ENCODE measurements at places on chromosomes 6 and 20.

- peak; percentile 38 for DNase-seq
Observed at GRCh38 chr6:109073344-109074132, 21.1 kb downstream of the SESN1 start.

GRCh38 chr20:17339000-17339399 lies 112.2 kb downstream of the PCSK2 start:
- no peak for DNase-seq

GRCh38 chr20:62117658-62118057 lies 4.6 kb upstream of the LSM14B start:
- peak; percentile 69 for DNase-seq

DNA sequence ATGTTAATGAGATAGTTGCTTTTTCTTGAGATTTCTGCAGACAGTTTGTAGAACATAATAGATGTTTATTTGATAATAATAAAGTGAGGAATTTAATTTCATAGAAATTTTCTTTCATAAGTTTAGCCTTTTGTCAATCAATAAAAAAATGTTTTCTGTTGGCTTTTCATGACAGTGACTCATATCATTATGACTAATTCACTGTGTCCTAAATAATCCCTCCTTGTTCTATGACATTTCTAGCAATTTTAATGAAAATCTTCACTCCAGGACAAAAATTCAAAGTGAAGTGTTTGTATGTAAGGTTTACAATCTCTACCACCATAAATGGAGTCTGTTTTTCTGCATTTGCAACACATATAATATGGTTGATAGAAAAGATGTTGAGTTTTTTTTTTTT lies 109.9 kb downstream of the UTRN start:
- no peak for DNase-seq

GRCh38 chr6:99612551-99613408 lies 6.1 kb downstream of the PRDM13 start:
- no peak for DNase-seq

DNA sequence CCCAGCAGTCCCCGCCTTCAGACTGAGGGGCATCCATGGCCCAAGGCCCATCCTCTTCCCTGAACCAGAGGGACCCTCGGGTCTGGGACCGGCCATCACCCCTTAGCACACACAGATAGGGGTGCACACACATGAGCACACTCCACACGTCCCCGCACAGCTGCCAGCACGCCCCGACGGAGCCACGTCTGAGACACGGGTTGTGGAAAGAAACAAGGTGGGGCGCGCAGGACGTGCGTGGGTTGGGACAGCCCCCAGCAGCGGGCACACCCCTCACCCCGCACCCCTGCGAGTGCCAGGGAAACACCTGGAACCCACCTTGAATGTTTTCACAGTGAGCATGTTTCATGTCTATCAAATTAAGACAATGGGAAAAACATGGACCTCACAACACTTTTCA lies 6.4 kb downstream of the GATA5 start:
- DNase-seq, result no peak

- DNase-seq, result no peak
Observed at GRCh38 chr6:36677059-36677749, 1.3 kb upstream of the CDKN1A start.

DNA sequence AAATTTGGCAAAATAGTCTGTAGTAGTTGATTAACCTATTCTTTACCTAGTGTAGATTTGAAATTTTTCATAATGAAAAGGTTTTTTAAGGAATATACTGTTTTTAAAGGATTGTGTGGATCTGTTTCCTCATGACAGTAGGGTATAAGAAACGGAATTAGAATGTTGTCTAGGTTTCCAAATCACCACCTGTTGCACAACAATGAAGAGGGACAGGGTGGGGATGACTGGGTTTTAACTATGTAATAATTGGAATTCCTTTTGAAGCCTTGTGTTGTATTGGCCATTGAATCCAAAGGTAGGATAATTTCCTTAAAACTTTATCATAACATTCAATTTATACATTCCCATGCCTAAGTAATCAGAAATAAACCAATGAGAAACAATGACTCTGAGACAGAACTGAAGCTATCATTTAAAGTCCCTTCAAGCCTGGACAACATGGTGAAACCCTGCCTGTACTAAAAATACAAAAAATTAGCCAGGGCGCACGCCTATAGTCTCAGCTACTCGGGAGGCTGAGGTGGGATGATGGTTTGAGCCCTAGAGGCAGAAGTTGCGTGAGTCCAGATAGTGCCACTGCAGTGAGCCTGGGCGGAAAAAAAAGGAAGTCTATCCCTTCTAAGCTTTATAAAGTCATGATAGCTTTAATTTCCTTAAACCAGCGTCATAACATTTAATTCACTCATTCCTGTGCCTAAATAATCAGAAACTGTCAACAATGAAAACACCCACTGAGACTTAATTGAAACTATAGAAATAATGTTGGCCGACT lies 18.3 kb upstream of the SLC17A5 start:
- no peak for DNase-seq

DNA sequence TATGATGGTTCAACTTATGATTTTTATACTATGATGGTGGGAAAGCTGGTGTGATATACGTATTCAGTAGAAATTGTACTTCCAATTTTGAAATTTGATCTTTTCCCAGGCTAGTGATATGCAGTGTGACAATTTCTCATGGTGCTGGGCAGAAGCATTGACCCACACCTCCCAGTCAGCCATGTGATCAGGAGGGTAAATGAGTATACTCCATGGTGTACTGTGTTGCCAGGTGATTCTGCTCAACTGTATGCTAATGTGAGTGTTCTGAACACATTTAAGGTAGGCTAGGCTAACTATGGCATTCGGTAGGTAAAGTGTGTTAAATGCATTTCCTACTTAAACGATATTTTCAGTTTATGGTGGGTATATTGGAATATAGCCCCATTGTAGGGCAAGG lies 19.1 kb downstream of the PTPRA start:
- DNase-seq, result no peak

GRCh38 chr6:81788748-81789147 lies 36.3 kb upstream of the TENT5A start:
- no peak for DNase-seq

GRCh38 chr6:122715725-122716124 lies 63.8 kb upstream of the FABP7 start:
- no peak for DNase-seq

DNA sequence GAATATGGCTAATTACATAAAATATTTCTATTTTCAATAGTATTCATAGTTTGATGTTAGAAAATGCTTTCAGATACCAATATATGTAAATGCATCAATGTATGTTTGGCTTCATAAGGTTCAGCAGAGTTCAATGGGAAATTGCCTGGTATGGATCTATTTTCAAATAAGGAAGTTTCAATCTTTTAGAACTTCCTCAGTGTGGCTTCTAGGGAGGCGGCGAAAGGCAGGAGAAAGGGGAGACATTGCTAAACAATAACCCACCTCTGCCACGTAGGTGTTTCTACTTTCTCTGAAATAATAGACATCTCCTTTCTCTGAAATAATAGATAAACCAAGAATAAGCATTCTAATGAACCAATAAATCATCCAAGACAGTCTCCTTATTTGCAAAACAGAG lies 237.7 kb upstream of the RAB32 start:
- DNase-seq, result no peak

- no peak for DNase-seq
Observed at GRCh38 chr20:2314759-2315439, 19.1 kb downstream of the TGM3 start.

GRCh38 chr6:111862314-111862713 lies 10.9 kb downstream of the FYN start:
- no peak for DNase-seq

Measured in T follicular helper cell (primary cell).